Tibial nerve (tissue), 4 donors: ENCODE measurements at places on chromosomes 16 and 17. TPM values are rescaled to one million over a fixed set of nuclear protein-coding genes. Genes with fewer than 3 reads are reported as not detected.

DNA sequence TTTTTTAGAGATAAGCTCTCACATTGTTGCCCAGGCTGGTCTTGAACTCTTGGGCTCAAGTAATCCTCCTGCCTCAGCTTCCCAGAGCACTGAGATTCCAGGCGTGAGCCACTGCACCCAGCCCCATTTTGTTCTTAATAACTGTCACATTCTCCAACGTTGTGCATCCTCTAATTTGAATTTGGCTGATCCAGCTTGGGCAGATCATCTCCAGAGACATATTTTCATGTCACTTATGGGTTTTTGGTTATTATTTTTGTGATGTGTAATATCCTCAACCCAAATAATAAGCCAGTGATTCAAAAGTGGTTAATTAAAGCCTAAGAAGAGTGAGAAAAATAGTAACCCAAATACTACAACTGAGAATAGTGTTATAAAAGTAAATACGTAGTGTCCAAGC lies 16.2 kb upstream of the COL1A1 start:
- H3K4me3 ChIP-seq, result no peak overlapping the region
- H3K36me3 ChIP-seq, result no peaks in the 10 kb centered on the region
- no peaks in the 10 kb centered on the region for H3K4me1 ChIP-seq
- DNase-seq, result no peak
- no peaks in the 10 kb centered on the region for H3K27me3 ChIP-seq

The MYLK3 gene
- 0.30 TPM for total RNA-seq

- no peak for DNase-seq
- no peaks in the 10 kb centered on the region for H3K36me3 ChIP-seq
- no peaks in the 10 kb centered on the region for H3K27me3 ChIP-seq
Measured at GRCh38 chr17:66300956-66301355, 1.5 kb upstream of the PRKCA start.

GRCh38 chr17:43366891-43367736 lies 31.7 kb upstream of the ARL4D start:
- H3K27ac ChIP-seq, result peak overlapping the region; percentile 97
- H3K36me3 ChIP-seq, result no peaks in the 10 kb centered on the region
- no peak for DNase-seq
- H3K4me3 ChIP-seq, result peak overlapping the region; percentile 8

GRCh38 chr17:40181205-40181604 lies 3.9 kb downstream of the RAPGEFL1 start:
- no peaks in the 10 kb centered on the region for H3K27me3 ChIP-seq
- H3K4me3 ChIP-seq, result no peak overlapping the region
- H3K4me1 ChIP-seq, result no peaks in the 10 kb centered on the region
- no peak overlapping the region for H3K27ac ChIP-seq
- no peaks in the 10 kb centered on the region for H3K36me3 ChIP-seq

The ITGA2B gene
- 2.9 TPM for total RNA-seq

DNA sequence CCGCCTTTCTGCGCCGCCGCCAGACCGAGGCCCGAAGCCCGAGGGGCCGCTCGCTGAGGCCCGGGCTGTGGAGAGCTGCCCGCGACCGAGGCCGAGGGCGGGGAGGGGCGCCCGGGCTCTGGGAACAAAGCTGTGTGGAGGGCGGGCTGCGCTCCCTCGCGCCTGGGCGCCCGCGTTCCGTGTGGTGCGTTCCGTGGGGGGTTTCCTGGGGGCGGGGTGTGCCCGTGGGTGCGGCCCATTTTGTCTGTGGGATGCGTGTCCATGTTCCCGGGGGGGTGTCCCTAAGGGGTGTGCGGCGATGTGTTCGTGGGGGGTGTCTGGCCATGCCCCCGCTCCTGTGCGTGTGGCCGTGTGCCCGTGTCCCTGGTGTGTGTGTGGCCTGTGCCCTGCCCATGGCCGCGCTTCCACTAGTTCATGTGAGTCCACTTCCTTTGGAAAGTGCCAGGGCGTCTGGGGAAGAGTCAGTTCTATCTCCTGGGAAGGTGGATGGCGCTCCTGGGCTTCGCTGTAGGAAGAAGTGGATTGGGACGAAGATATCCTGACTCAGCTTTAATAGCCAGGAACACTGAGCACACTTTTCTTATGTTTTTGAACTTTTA lies 520 bp downstream of the JPT2 start:
- peaks cover 9% of the 10 kb centered on the region for H3K36me3 ChIP-seq
- peak overlapping the region; percentile 87 for H3K4me3 ChIP-seq
- H3K4me1 ChIP-seq, result peaks cover 19% of the 10 kb centered on the region
- DNase-seq, result peak; percentile 16

The ABCC12 gene
- total RNA-seq, result under 0.01 TPM

DNA sequence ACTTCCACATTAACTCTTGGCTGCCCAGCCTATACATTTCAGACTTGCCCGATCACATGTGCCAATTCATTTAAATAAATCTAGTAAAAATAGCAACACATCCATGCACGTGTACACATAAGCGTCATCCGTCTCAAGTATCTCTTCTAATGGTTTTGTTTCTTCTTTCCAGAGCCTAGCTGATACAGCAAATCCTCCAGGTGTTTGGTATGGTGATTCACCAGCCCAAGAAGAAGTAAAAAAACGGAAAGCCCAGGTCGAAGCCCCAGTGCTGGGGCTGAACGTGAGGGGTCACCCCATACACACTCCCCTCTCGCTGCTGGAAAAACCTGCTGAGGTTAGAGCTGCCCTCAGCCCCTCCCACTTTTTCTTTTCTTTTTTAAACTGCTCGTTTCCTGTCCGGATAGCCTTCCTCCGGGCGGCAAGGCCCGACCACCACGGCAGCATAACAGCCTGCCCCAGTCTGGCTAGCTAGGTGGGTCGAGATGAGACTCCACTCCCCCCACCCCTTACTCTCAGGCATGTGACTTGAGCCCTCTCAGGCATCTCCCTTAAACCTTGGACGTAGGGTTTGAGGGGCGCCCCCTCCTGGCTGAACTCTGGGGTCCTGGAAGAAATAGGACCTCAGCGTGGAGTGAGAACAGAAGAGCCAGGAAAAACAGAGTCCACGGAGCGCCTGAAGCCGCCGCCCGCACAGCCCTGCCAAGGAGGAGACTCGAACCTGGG lies 13.9 kb upstream of the OR1F1 start:
- DNase-seq, result no peak
- H3K27ac ChIP-seq, result no peak overlapping the region
- H3K36me3 ChIP-seq, result no peaks in the 10 kb centered on the region
- H3K4me1 ChIP-seq, result peaks cover 33% of the 10 kb centered on the region
- peaks cover 100% of the 10 kb centered on the region for H3K27me3 ChIP-seq

The CDYL2 gene
- 2.2 TPM for total RNA-seq

DNA sequence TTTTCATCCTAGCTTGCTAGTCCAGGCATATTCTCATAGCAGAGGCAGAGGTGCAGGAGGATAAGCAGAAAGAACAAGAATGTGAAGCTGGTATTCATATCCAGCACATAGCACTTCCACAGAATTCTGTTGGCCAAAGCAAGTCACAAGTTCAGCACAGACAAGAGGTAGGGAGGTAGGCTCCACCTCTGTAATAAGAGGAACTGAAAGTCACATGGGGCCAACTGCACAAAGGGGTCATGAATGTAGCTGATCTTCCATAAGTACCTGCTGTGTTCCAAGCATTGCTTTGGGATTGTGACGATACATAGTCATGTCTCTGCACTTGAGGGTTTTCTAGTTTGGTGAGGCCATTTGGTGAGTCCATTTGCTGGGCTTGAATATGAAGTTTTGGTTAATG lies 110.8 kb upstream of the MPHOSPH6 start:
- DNase-seq, result no peak
- H3K27me3 ChIP-seq, result no peaks in the 10 kb centered on the region
- H3K4me1 ChIP-seq, result no peaks in the 10 kb centered on the region

DNA sequence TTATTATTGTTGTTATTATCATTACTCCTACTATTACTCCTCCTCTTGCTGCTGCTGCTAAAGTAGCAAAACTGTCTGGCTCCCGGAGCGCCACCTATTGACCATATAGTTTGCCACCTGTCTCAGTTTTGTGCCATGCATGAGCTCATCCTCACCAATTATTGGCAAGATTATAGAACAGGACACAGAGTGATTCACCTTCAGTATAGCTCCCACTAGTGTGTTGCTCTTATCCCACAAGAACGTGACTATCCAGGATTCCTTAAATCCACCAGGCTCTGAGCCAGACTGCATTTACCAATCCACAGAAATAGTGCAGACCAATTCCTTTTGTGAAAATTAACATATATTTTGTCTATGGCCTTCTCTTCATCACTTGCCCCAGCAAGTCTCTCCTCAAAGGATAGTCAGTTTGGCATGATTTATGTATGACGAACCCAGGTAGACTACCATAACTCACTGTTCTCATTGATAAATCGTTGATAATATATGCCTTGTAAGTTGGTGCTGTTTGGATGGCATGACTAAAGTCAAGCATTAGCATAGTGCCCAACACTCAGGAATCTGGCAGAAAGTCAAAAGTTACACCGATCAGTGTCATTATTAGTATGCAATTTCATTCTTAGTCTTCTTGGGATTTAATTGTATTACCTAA lies 405.5 kb upstream of the HSBP1 start:
- H3K27me3 ChIP-seq, result no peaks in the 10 kb centered on the region
- H3K36me3 ChIP-seq, result no peaks in the 10 kb centered on the region
- H3K27ac ChIP-seq, result no peak overlapping the region
- H3K4me3 ChIP-seq, result no peak overlapping the region

The CPSF4L gene
- not detected for total RNA-seq

DNA sequence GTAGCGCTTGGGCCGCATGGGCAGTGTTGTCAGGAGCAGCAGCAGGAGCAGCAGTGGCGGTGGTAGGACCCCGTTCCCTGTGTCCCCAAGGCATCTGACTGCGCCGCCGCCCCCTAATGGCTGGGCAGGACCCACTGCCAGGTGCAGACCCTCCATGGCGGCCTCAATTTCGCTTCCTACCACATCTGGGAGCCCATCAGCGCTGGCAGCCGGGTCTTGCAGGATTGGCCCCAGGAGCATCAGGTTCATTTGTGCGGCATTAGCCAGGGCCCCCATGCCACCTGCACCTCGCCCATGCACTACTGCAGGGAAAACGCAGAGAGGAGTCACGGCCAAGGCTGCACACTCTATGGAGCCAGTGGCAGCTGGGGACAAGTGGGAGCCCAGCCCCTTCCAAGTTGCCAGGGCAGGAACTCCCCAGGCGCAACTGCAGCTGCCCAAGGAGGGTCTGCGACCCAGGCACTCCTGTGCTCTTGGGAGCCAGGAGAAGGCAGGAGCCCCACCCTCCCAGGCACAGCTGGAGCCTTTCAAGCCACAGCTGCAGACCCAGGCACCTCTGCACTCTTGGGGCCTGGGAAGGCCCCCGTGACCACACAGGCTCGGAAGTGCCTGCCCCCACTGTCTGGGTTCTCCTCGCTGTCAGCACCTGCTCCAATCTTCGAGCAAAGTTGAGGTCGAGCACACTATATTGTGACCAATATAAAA lies 594.2 kb downstream of the KCNJ18 start:
- no peaks in the 10 kb centered on the region for H3K27me3 ChIP-seq
- no peaks in the 10 kb centered on the region for H3K36me3 ChIP-seq
- no peak overlapping the region for H3K27ac ChIP-seq
- DNase-seq, result no peak
- no peaks in the 10 kb centered on the region for H3K4me1 ChIP-seq
- H3K4me3 ChIP-seq, result no peak overlapping the region

DNA sequence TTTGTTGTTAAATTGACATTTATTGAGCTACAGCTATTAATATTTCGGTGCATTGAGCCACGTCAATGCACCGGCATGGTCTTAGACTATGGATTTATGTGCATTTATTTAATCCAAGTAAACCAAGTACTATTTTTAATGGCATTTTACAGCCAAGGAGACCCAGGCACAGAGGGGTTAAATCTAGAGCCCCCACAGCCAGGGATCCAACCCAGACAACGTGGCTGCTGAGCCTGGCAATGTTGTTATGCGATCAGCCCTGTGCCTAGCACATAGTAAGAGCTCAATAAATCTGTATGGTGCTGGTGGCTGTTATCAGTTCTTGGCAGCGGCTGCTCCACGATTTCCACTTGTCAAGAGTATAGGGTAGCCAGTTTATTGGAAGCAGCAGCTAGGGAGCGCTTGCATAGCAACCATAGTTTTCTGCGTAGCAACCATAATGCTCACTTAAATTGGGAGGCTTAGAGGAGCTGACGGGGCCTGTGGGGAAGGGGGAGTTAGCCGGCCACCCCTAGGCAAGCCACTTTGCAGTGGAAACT lies 541 bp upstream of the RBBP6 start:
- peak overlapping the region; percentile 99 for H3K27ac ChIP-seq
- peak overlapping the region; percentile 96 for H3K4me3 ChIP-seq
- no peaks in the 10 kb centered on the region for H3K27me3 ChIP-seq
- no peak for DNase-seq
- H3K36me3 ChIP-seq, result no peaks in the 10 kb centered on the region

GRCh38 chr17:66636111-66636510 lies 198.8 kb upstream of the CACNG5 start:
- no peak for DNase-seq
- no peaks in the 10 kb centered on the region for H3K27me3 ChIP-seq
- no peaks in the 10 kb centered on the region for H3K36me3 ChIP-seq
- H3K27ac ChIP-seq, result no peak overlapping the region
- no peak overlapping the region for H3K4me3 ChIP-seq
- H3K4me1 ChIP-seq, result no peaks in the 10 kb centered on the region

The CCL7 gene
- total RNA-seq, result not detected

The KRTAP1-3 gene
- not detected for total RNA-seq

The CCL11 gene
- 3.9 TPM for total RNA-seq

The TERB1 gene
- not detected for total RNA-seq

DNA sequence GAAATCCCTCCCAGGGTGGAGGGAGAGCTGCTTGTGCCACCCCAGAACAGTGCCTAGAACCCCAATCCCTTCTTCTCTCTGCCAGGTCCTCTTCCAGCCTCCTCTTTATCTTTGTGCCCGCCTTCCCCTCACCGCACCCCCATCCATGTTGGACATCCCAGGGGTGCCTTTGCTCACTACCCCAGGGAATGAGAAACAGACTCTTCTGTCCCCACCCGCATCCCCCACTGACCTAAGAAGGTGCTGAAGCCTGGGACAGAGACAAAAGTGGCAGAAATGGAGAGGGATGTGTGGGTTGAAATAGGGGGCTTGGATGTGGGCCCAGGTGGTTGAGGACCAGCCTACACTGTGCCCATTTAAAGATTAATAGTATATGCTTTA lies 17.0 kb downstream of the ALOX15B start:
- peak overlapping the region; percentile 24 for H3K27ac ChIP-seq
- no peak overlapping the region for H3K4me3 ChIP-seq
- H3K4me1 ChIP-seq, result no peaks in the 10 kb centered on the region
- no peak for DNase-seq
- no peaks in the 10 kb centered on the region for H3K36me3 ChIP-seq

The PLK1 gene
- total RNA-seq, result 1.9 TPM

GRCh38 chr17:66381701-66382362 lies 79.4 kb downstream of the PRKCA start:
- H3K27ac ChIP-seq, result no peak overlapping the region
- no peak for DNase-seq
- H3K27me3 ChIP-seq, result no peaks in the 10 kb centered on the region
- no peaks in the 10 kb centered on the region for H3K36me3 ChIP-seq
- no peak overlapping the region for H3K4me3 ChIP-seq
- H3K4me1 ChIP-seq, result no peaks in the 10 kb centered on the region
